ENCODE measurements at places on chromosomes 16 and 17.

GRCh38 chr17:76121932-76122430 is 18.4 kb upstream of the EXOC7 start:
- DNase-seq, result no peak

DNA sequence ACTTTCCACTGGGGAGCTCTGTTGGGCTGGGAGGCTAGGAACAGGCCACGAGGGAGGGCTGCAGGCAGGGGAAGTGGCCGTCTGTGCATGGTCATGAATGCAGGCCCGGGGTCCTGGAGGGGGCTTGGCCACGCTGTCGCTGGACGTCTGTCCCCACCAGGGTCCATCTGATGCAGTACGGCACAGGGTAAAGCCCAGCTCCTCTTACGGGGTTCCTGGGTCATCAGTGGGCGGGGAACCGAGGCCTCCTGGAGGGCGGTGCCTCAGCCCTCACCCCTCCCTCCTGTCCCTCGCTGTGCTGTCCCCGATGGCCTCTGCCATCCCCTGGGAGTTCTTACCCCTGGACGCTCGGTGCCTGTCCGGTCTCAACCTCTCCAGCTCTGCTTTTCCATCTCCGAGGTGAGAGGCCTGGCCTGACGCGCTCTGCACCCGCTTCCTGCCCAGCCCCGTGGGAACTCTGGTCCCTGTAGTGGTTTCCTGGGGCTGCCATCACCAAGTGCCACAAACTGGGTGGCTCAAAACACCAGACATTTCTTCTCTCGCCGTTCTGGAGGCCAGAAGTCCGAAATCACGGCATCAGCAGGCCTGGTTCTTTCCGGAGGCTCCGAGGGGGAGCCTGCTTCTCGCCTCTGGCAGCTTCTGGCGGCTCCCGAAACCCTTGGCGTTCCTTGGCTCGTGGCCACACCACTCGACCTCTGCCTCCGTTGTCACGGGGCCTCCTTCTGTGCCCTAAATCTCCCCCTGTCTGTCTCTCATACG is 182.8 kb downstream of the SEC14L1 start:
- peak; percentile 15 for DNase-seq

GRCh38 chr17:77916264-77916663 is 42.2 kb upstream of the TNRC6C start:
- DNase-seq, result no peak

DNA sequence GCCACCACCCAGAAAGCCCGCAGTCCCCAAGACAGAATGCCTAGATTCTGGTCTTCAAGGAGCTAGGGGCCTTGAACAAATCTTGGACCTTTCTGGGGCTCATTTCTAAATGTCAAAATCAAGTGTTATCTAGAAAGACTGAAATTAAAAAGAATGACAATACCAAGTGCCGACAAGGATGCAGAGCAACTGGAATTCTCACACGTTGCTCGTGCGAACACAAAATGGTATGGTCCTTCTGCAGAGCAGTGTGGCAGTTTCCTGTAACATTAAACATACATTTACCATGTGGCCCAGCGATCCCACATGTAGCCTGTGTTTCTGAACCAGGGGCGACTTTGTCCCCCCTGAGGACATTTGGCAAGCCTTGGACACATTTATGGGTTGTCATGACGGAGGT is 137.9 kb downstream of the GAS7 start:
- no peak for DNase-seq

- DNase-seq, result no peak
These were observed 41.5 kb downstream of the CPNE2 start for GRCh38 chr16:57133886-57134285.

DNA sequence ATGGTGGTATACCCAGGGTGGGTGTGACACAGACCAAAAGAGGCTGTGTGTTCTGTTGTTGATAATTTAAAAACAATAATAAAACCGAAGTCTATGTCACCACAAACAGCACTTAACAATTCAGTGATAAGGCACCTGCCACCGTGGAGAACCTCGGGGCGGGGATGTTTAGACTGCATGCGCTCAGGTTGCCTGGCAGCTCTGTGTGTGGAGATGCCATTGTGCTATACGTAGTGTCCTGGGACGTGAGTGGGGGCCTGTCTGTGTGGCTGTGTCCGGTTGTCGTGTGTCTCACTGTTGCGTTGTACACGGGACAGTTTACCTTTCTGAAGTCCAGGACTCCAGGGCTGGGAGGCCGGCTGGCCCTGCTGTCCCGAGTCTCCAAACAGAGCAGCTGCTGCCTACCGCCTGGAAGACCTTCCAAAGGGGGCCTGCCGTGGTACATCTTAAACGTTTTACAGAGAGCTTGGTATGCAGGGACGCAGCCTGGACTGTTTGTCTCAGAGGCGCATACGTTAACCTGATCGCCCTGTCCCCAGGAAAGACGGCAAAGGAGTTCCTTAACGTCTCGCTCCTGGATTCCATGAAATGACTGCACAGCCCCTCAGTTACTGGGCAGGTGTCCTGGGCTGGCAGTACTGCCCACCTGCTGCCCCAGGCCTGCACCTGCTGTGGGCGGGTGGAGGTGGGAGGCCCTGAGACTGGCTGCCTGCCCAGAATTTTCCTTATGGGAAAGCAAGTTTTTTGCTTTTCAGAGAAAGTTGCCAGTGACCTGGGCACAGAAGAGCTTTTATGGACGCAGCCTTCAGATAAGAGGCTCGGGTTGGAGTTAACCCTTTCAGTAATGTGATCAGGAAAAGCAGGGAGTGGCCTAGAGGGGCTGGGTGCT is 19.0 kb downstream of the SPIRE2 start:
- DNase-seq, result no peak

- DNase-seq, result no peak
These were observed at the start of gene ADAM11 for GRCh38 chr17:44758414-44759085. TSS of gene ADAM11 (plus strand) at chr17:44758988. CDS start at chr17:44759200, 212 bp downstream.

- no peak for DNase-seq
These were observed 44.7 kb downstream of the IL21R start for GRCh38 chr16:27446721-27447120.

DNA sequence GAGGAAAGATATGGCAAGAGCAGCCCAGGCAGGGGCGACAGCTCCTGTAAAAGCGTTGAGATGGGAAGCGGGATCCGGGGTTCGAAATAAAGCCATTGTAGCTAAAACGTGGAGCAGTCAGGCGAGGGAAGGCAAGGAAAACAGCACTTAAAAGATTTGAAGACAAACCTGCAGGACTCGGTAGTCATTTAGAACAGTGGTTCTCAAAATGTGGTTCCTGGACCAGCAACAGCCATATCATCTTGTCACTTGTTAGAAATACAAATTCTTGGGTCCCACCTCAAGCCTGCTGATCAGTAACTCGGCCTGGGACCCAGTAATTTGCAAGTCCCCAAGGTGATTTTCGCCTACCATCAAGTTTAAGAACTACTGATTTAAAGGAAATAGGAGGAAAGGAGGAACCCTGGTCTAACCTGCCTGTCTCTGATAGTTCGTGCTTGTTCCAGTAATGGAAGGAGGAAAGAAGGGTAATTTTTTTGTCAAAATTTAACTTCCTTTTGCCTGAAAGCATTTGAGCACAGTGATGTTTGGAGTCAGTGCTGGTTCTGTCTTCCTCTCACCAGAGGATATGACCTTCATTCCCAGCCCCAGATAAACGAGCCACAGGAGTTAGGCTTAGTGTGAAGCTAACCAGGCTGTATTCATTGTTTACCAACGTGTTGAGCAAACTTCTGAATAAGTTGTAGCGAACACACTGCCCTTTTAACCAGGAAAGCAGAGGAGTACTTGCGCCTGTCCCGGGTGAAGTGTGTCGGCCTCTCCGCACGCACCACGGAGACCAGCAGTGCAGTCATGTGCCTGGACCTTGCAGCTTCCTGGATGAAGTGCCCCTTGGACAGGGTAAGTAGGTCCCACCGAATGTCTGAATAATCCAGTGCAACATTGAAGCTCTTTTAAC is 1.1 kb downstream of the ORC6 start:
- DNase-seq, result no peak

DNA sequence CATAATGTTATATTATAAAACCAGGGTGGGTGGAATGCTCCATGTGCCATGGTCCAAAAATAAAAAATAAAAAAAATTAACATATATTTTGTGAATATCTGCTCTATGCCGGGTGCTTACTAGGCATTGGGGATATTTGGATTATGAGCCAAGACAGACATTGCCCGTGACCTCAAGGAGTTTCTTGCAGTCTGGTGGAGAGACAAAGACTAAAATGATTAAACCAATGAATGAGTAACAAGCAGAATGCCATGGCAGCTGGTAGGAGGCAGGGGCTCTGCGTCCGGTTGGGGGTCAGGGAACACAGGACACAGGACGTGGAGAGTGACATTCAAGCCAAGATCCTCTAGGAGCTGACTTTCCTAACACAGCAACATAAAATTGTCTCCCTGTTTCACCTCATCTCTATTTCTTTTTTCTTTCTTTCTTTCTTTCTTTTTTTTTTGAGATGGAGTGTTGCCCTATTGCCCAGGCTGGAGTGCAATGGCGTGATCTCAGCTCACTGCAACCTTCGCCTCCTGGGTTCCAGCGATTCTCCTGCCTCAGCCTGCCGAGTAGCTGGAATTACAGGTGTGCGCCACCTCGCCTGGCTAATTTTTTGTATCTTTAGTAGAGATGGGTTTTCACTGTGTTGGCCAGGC is 35.4 kb downstream of the RGS9 start:
- DNase-seq, result no peak

DNA sequence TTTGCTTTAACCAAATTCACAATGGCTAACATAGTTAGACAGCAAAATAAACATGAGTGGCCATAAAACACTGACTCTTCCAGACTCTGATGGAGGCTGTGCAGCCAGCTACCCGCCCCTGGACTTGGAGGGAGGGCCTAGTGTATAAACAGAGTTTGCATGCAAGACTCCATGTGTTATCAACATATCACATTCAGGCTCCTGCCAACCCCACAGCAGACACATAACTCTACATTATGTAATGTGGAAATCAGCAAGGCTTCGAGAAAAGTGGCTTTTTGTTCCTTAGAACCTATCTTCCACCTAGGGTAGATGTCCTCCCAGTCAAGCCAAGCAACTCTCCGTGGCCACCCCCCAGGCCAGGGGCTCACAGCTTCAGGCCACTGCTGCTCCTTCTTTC is 19.3 kb upstream of the SOX9 start:
- no peak for DNase-seq

- no peak for DNase-seq
These were observed 11.4 kb downstream of the RAPGEFL1 start for GRCh38 chr17:40188694-40189093.

- DNase-seq, result no peak
These were observed at the start of gene WFIKKN2 for GRCh38 chr17:50835301-50836234. TSS of gene WFIKKN2 (plus strand) at chr17:50835586. CDS start at chr17:50835938, 352 bp downstream.

- no peak for DNase-seq
These were observed 11.3 kb downstream of the USB1 start for GRCh38 chr16:58012481-58012880.

GRCh38 chr16:58462499-58462996 is 37.4 kb upstream of the NDRG4 start:
- DNase-seq, result no peak

DNA sequence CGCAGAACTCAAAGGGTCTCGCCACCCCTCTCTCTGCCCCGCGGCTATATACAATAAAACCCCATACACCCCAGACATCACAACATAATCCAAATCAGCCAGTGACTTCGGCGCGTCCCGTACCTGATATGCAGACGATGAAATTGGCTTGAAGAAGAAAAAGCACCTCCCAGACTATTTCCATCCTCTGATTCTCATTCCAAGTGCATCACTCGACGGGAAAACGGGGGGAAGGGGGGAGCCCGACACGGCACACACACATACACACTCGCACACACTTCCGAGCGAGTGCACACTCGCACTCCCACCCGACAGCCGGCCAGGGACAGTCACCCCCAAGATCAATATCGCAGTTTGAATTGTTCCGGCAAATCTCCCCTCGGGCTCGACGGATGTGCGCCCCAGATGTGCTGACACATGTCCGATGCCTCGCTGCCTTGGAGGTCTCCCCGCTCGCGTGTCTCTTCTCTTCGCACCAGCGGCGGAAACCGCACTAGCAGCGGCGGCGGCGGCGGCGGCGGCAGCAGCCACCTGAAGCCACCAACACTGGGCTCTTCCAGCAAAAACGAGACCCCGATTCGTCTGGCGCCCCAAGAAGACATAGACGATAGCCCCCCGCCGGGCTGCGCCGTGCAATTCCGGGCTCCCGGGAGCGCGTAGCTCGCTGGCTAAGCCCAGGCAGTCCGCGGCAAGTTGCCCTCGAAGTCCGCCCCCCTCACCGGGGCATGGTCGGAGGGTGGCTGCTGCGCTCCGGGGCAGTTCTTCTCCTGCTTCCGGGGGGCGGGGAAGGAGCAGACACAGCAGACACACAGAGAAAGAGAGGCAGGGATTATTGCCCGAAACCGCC is 688 bp downstream of the CA10 start:
- DNase-seq, result no peak

- no peak for DNase-seq
These were observed 2.9 kb downstream of the ABCC1 start for GRCh38 chr16:15952265-15952711.

GRCh38 chr17:10021272-10021984 is 116.4 kb upstream of the RCVRN start:
- DNase-seq, result no peak

- no peak for DNase-seq
These were observed 20.8 kb upstream of the PEMT start for GRCh38 chr17:17612085-17613022.

DNA sequence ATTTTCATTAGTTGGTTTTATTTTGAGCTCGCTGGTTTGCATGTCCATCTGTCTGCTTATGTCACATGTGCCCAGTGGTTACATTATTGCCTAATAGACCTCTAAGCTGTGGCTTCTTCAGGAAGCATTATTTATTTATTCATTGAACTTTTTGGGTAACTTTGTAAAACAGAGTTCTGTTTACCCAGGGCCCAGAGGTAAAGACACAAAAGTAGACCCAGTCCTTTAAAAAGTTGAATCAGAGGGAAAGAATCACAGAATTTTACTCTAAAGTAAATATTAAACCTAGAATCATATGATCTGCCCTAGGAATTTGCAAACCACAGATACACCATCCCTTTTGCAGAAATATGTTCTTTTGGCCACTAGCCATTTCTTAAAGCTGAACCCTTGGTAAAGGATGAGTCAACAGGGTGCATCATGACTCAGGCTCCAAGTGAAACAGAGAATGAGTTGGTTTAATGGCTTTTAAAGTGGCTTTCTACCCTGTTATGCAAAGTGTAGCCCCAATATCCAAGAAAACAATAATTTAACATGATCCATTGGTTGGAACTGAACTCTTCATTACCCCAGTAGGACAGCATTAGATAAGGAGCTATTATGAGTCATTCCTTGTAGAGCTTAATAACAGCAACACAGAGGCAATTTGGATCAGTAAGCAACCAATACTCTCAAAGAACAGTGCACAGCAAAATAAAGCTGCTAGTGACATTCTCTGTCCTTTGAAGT is 236.3 kb downstream of the KCNJ2 start:
- peak; percentile 64 for DNase-seq

Measured in T1000 (cell line).